EL (cell line): ENCODE measurements at places on chromosomes 5 and 9.

- DNase-seq, result peak; percentile 27
Measured at GRCh38 chr5:75337366-75338021, 474 bp downstream of the HMGCR start.

GRCh38 chr5:74402553-74402952, 238.0 kb downstream of the ENC1 start:
- no peak for DNase-seq

GRCh38 chr5:158388021-158388420, 529.1 kb upstream of the CLINT1 start:
- no peak for DNase-seq

- peak; percentile 8 for DNase-seq
Measured at GRCh38 chr9:107389617-107390071, 99.9 kb downstream of the KLF4 start.

GRCh38 chr5:160792732-160793529, 59.1 kb downstream of the ATP10B start:
- no peak for DNase-seq

DNA sequence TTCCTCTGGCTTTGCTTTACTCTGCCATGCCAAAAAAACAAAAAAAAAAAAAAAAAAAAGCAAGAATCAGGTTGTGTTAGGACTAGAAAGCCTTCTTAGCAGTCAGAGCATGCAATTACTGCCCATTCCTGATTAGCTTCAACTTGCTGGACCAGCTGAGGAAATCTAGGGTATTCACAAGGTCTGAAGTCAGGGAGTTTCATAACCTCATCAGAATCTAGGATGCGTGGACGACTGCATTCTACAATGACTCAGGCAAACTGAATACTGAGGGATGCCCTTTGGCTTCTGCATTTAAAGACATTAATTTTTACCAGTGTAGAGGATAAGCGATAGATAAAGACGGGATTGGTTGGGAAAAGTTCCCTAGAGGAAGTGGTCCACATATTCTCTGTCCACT, 39.2 kb upstream of the SHOC1 start:
- peak; percentile 65 for DNase-seq

DNA sequence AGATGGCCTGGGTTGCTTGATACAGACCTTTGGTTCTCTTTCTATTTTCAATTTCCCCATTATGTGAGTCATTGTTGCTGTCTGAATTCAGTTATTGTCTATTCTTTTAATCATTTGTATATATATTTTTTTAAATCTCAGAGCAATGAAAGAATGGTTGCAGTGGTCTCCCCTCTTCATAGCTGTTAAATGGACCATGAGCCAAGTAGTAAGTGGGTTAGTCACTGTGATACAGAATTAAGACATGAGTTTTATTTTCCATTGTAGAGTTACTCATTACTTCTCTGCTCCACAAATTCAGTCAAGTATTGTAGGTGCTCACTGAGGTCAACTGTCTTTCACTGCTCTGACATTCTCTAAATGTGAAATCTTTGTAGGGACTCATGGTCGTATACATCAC, 174.6 kb upstream of the GRAMD2B start:
- DNase-seq, result no peak

GRCh38 chr9:27572918-27573633, at the start of gene C9orf72:
C9orf72 (minus strand) TSS chr9:27573481; CDS start chr9:27567120, 6,361 bp downstream.
- peak; percentile 79 for DNase-seq

DNA sequence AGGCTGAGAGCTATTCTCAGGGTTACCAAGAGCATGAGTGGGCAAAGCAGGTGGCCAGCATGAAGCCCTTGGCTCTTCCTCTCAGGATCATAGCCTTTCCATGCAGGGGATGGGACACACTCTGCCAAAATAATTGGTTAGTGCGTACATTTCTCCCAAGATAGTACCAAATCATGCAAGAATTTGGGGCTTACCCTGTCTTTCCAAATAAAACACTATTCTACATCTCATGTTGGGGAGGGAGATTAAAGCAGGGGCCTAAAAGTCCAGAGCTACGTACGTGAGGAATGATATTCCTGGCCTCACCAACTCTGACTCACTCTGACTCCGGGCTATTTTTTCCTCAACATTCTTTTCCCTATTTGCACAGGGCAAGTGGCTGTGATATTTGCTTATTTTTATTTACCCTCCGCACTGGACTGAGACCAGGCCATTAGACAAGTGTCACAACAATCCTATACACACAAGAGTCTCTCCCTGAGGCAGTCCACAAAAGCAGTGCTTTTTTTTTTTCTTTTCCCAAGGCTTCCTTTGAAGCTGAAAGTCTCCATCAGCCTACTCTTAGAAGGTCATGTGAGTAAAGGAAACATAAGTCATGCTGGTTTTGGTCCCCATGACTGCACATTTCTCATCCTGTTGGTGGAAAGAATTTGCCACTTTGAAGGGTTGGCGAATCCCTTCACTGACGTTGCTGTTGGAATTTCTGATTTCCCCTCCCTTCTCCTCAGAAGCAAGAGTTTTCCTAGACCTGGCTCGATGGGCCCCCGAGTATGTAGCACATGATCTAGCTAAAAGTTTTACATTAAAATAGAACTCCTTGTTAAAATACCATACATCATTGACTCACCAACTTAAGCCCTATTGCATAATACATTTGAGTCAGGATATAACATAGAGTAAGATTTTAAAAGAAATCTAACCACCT, 40.0 kb downstream of the TMEM252 start:
- peak; percentile 76 for DNase-seq

DNA sequence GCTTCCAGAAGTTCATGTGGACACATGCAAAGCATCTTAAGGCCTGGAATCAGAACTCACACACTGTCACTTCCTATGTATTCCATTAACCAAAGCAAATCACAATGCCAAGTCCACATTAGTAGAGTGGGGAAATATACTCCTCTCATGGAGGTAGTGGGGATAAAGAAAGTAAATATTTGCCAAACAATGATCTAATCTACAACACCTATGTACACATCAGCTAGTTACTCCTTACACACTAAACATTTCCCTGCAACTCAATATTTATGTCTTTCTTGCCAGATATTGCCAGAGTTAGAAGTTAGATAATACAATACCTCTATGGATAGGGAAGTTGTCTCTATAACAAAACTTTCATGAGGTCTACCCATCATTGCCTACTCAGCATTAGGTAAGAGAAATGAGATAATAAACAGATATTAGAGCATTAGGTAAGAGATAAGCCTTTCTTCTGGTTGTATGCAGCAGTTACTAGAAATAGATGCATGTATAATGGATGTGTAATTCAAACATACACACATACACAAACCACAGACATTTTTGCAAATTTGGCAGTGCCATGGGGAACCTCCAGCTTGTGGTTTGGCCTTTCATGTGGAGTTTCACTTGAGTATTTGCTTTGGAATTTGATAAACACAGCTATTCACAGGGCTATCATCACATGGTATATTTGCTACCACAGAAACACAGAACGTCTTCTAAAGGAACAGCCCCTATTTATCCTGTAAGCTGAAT, 196.5 kb downstream of the TLE1 start:
- DNase-seq, result peak; percentile 97

GRCh38 chr9:76463211-76463610, 4.2 kb downstream of the GCNT1 start:
- no peak for DNase-seq

DNA sequence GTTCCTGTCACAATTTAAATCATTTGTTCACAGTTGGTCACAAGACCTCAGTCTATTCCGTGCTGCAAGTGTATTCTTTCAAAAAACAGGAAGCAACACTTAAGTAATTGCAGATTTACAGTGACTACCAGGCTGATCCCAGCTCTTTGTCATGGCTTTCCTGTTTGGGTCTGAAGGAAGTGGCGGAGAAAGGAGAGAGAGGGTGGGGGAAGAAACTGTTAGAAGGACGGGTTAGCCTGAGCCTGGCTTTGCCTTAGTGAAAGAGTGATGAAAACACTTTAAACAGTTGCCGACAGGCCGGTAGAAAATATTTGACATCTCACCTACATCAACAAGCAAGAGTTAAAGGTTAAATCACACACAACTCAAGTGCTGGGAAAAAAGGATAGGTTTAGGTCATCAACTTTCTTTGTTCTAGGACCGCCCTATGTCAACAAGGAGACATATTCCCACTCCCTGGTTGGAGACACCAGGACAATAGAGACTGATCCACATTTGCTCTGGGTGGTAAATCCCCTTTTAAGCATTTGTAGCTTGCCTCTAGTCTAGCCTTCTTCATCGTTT, 102.2 kb upstream of the DAB2 start:
- no peak for DNase-seq

- no peak for DNase-seq
Measured at GRCh38 chr9:438066-438465, 223.4 kb downstream of the DOCK8 start.

GRCh38 chr5:175738126-175738525, 80.3 kb downstream of the HRH2 start:
- no peak for DNase-seq

- DNase-seq, result peak; percentile 53
Measured at GRCh38 chr5:109690242-109690974, 681 bp downstream of the MAN2A1 start.

- DNase-seq, result no peak
Measured at GRCh38 chr5:124457101-124457500, 289.3 kb downstream of the ZNF608 start.

GRCh38 chr5:107257885-107258520, 412.7 kb downstream of the EFNA5 start:
- no peak for DNase-seq
